NCI-H510A (cell line): ENCODE measurements at places on chromosomes 5 and 9.

GRCh38 chr5:39083968-39084367 is 9.8 kb upstream of the RICTOR start:
- no peak for DNase-seq

- DNase-seq: no peak
Measured at GRCh38 chr5:65774346-65774745, 52.3 kb downstream of the NLN start.

DNA sequence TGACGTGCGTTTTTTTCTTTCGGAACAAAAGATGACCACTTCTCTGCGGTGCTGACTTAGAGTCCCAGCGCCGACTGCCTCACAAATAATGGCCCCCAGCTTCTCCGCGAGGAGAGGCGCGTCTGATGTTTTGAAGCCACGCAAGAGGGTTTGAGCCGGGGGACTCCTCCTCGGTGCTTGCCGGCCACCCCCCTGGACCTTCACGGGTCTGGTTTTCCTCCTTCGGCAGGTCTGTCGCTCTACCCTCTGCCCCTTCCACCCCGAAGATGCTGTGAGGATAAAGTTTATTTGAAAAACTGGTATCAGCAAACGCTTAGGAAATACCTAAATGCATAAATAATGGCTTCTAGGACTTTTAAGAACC is 584 bp downstream of the USP20 start:
- no peak for DNase-seq

- DNase-seq: peak; percentile 77
Measured at GRCh38 chr9:120308495-120308894, 271.5 kb downstream of the CDK5RAP2 start.

GRCh38 chr9:2613730-2614271 is 7.8 kb upstream of the VLDLR start:
- no peak for DNase-seq

- DNase-seq: peak; percentile 17
Measured at GRCh38 chr5:142248853-142249462, 75.9 kb downstream of the SPRY4 start.

GRCh38 chr5:101678481-101679193 is 617.4 kb downstream of the SLCO4C1 start:
- no peak for DNase-seq

GRCh38 chr5:72499730-72500129 is 7.5 kb downstream of the ZNF366 start:
- DNase-seq: no peak

- no peak for DNase-seq
Measured at GRCh38 chr5:125201446-125202052, 455.1 kb upstream of the ZNF608 start.

- no peak for DNase-seq
Measured at GRCh38 chr9:37729499-37729898, 24.1 kb upstream of the TRMT10B start.

DNA sequence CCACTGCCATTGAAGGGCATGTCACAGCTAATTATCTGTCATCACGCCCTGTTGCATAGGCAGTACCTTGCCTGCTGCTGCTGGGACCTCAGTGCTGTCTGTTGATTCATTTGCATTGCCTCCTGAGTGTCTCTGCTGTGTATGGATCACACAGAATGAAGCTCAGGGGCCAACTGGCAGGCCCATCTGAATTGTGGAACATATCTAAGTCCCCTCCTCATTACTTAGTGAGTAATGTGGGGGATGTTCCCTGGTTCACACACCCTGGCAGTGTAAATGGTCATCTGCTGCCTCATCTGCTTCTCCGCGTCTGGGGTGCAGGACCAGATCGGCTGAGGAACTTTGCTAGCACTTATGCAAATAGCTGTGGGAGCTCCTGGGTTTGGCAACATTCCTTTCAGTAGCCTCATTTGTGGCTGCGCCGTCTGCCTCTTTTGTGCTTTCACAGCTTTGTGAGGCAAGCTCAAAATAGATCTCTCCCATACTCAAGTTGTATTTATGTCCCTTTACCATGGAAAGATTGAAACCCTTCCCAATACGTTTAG is 25.4 kb downstream of the TYRP1 start:
- no peak for DNase-seq

DNA sequence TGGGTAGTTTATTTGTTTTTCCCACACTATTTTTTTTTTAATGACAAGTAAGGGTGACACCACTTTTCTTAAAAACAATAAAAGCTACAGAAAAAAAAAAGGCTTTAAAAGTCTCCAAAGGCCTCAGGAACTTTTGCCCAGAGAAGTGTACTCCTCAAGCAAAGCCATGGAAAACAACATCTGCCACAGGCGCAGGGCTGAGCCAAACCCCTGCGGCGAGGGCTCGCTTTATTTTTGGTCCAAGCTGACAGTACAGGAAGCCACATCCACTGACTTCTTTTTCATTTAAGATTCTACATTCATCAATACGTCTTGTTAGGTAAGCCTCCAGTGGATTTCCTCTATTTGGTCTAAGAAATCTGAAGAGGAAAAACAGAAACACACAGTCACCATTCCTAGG is 51.9 kb upstream of the IFNK start:
- DNase-seq: no peak

- no peak for DNase-seq
Measured at GRCh38 chr5:6484446-6484845, 35.8 kb downstream of the UBE2QL1 start.

DNA sequence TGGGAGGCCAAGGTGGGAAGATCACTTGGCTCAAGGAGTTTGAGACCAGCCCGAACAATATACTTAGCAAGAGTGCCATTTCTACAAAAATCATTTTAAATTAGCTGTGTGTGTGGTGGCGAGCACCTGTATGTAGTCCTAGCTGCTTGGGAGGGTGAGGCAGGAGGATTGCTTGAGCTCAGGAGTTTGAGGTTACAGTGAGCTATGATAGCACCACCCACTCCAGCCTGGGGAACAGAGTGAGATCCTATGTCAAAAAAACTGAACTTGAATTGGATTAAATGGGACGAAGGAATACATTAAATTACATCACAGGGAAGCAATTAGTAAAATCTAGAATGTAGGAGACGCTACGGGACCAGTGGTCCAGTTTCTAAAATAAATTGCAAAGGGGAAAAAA is 6.4 kb upstream of the ETF1 start:
- no peak for DNase-seq

- DNase-seq: no peak
Measured at GRCh38 chr5:178121391-178122276, 8.3 kb downstream of the N4BP3 start.

DNA sequence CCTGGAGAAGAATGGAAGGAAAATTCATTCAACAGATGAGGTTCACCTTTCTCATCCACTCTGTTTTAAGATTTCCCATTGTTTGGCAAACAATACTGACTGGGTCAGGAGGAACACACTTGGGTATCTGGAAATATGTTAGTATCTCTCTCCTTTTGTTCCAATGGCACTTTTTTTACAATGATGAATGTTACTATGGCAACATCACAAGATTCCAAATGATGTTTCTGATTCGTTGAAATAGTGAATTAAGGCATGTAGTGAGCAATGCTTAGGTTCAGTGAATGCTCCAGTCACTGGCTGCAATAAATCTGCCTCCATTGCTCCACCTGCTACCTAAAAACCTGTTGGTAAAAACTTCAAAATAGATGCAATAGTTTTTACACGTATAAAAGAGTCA is 392.8 kb downstream of the DNAH5 start:
- DNase-seq: no peak

- DNase-seq: no peak
Measured at GRCh38 chr9:93902780-93903655, 52.1 kb downstream of the BARX1 start.

- no peak for DNase-seq
Measured at GRCh38 chr5:13648822-13649221, 295.7 kb downstream of the DNAH5 start.

DNA sequence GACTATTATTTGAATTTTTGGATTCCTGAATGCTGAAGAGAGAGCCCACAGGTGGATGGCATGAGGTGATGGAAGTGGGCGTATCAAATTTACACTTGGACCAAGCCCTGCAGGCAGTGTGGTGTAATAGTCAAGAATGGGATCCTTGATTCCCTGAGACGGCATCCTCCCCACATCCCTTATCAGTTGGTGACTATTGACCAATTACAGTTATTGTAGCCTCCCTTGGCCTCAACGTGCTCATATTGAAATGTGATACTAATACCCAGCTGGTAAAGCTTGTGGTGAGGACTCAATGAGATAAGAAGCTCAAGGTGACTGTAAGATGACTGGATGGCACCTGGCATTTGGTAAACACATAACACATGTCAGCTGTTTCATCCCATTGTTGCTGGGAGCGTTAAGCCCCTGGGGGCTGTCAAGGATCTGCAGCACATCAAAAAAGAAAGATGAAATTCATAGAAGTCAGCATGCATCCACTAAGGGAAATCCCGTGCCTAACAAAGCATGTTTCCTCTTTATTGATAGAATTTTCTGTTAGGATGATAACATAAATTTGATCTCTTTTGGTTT is 65.6 kb upstream of the IRX2 start:
- no peak for DNase-seq

GRCh38 chr9:93648181-93648580 is 71.8 kb downstream of the PHF2 start:
- DNase-seq: no peak

- DNase-seq: no peak
Measured at GRCh38 chr5:78526049-78526525, 122.5 kb downstream of the LHFPL2 start.

- DNase-seq: no peak
Measured at GRCh38 chr9:99731950-99732349, 89.7 kb upstream of the NR4A3 start.

DNA sequence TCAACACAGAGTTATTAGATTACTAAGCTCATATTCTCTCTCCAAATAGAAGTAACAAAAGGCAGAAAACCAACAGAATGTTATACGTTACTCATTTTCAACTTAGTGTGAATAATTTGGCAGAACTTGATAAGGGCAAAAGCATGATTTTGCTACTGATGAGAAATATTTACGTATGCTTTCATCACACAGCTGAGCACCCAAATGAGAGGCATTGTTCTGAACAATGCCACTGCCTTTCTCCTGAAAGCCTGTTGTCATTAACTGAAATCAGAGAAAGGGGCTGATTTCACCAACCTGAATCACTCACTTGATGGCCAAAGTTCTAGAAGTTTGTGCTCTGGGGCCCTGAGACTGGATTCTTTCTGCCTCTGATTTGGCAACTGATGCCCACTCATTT is 367.5 kb upstream of the PTGER4 start:
- no peak for DNase-seq

GRCh38 chr9:13166996-13167395 is 112.5 kb downstream of the MPDZ start:
- peak; percentile 29 for DNase-seq

GRCh38 chr5:126499853-126500342 is 76.7 kb downstream of the GRAMD2B start:
- DNase-seq: no peak

- DNase-seq: no peak
Measured at GRCh38 chr9:125594223-125594610, 112.8 kb downstream of the MAPKAP1 start.

GRCh38 chr5:137374110-137374714 is 124.9 kb downstream of the SPOCK1 start:
- peak; percentile 44 for DNase-seq

GRCh38 chr9:104094534-104095015 is 466 bp downstream of the SMC2 start:
- DNase-seq: no peak

DNA sequence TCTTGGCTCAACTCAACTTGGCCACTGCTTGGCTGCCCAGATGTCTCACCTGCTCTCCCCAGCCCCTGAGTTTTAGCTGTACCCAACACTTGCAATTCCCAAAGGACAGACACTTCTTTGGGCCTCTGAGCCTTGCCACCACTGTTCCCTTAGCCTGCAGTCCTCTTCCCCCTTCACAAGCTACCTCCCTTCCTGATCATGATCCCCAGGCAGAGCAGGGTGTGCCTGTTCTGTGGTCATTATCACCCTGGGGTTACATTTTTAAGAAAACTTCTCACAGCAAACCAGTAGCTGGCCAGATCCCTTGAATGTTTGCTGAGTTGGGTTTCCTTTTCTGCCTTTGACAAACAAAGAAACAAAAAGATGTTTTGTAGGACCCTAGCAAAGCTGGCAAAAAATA is 87.5 kb upstream of the PRRC1 start:
- no peak for DNase-seq

DNA sequence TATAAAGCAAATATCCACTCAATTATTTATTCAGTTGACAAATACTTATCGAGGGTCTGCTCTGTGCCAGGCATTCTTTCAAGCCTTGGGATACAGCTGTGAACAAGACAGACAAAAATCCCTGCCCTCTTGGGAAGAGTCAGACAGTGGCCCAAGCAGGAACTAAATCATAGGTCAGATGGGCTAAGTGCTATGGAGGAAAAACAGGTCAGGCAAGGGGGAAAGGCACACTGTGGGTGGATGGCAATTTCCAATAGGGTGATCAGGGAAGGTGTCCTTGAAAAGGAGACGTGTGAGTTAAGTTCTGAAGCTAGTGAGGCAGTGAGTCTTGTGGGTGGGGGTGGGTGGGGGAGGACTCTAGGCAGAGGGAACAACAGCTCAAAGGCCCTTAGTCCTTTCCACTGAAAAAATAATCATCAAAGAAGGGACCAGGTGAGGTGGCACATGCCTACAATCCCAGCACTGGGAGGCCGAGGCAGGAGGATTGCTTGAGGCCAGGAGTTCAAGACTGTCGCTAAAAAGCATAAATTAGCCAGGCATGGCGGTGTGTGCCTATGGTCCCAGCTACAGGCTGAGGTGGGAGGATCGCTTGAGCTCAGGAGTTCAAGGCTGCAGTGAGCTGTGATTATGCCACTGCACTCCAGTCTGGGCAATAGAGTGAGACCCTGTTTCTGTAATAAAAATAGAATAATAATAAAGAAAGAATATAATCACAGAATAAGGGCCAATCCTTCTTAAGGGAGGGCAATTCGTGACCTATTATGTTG is 95.2 kb upstream of the CPEB4 start:
- DNase-seq: no peak

GRCh38 chr5:96706433-96707111 is 44.4 kb downstream of the CAST start:
- no peak for DNase-seq

DNA sequence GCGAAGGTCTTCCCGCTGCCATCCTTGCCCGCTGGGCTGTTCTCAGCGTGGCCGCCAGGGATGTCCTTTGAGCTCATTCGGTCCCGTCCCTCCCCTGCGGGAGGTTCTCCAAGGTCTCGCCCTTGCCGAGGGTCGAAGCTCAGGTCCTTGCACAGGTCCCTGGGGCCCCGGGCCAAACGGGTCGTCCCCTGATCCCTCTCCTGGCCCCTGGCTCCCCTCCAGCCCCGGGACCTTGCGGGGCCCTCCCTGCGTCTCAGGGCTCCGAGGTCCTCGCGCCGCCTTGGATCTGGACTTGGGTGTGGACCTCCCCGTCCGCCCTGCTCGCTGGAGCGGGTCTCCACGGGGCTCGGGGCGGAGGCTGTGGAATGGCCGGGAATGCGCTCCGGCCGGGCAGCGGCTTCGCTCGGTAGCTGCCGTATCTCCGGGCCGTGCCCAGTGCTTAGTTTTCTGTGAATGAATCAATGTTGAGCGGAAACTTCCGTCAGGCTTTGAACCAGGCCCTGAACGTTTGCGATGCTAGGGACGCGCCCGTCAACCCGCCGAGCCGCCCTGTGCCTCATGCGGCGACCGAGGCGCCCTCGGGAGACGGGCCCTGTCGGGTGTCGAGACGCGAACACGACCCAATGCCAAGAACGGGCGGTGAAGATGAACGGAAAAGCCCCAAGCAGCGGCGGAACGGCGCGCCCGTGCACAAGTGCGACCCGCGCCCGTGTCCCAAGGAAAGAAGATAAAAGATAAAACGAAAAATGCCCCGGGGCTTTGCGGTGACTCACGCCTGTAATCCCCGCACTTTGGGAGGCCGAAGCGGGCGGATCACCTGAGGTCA is 780 bp downstream of the RNU6ATAC start:
- DNase-seq: peak; percentile 51
